Dermis blood vessel endothelial cell (primary cell): ENCODE measurements at places on chromosomes 13 and 19.
A peak's percentile ranks its signal among the peaks of the same experiment; 100 is the strongest.

GRCh38 chr13:50128428-50128931 is 113.2 kb downstream of the KCNRG start:
- DNase-seq, result no peak

GRCh38 chr19:42332059-42332458 is 6.6 kb downstream of the MEGF8 start:
- DNase-seq, result no peak

DNA sequence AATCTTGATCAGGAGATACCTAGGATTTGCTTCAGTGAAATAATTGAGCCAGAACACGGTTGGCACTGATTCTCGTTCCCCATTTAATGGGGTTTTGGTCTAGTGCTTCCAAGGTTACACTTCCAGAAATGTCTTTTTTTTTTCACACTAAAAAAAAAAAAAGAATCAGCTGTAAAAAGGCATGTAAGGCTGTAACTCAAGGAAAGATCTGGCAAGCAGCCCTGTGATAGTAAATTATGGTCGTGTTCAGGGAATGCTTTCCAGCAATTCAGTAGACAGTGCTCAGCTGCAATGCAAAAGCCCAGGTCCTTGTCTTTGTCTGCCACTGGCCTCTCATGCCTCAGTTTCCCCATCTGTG is 27.2 kb upstream of the NDUFS7 start:
- no peak for DNase-seq

- no peak for DNase-seq
These were observed 26.6 kb upstream of the CALM3 start for GRCh38 chr19:46574533-46574932.

GRCh38 chr19:42281827-42282762 is 13.0 kb downstream of the CIC start:
- peak; percentile 66 for DNase-seq

GRCh38 chr19:12272980-12273901 is 21.4 kb downstream of the ZNF44 start:
- no peak for DNase-seq

DNA sequence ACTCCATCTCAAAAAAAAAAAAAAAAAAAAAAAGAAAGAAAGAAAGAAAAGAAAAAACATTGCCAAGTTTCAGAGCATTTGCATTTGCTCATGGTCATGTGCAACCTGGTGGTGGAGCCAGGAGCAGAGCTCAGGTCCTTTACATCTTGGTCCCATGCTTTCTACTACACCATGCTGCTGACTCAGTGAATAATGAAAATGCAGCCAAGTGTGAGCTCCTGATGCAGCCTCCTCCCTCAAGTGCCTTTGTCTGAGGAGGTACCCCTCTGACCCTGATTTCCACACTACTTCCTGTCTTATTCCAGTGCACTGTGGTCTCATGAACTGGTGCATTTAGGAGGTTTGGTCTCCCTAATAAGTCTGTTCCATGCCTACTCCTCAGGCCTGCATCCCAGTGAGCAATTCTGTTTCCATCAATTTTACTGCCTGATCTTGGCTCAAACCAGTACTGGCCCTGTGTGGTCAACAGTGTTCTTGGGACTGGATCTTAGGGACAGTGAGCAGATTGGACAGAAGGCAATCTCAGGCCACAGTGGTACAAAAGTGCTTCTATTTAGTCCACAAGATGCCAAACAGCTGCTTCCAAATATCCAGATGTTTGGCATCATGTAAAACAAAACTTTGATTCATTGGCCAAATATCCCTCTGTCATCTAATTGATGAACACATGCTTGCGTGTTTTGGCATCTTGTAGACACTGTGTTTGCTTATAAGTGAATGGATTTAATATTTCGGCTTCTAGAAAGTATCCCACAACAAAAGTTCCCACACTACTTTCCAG is 28.8 kb upstream of the LRCH1 start:
- peak; percentile 62 for DNase-seq

DNA sequence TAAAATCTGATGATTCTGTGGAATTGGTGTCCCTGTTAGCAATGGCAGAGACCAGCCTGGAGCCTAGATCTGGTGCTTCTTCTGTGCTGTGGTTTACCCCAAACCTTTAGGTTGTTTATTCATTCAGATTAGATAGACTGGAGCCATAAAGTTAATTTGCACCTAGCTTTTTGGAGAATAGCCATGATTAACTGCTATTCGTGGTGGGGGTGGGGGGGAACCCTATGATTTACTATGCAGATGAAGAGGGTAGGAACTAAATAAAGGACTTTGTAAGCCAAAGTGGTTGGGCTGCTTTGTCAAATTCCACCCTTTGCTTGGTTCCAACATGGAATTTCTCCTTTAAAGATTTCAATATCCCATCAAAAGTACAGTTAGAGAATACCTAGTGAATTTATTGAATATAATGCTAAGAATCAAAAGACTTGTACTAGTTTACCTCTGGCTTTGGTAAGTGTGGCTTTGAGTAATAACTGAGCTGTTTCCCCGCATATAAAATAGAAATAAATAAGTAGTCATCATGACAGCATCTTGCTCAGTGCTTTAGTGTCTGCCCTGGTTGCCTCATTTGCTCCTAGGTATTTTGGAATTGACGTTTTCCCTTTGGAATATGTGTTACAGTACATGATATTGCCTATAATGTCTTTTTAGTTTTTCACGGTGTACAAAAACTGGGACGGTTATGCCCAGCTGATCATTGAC is 27.6 kb downstream of the SKA3 start:
- DNase-seq, result no peak

DNA sequence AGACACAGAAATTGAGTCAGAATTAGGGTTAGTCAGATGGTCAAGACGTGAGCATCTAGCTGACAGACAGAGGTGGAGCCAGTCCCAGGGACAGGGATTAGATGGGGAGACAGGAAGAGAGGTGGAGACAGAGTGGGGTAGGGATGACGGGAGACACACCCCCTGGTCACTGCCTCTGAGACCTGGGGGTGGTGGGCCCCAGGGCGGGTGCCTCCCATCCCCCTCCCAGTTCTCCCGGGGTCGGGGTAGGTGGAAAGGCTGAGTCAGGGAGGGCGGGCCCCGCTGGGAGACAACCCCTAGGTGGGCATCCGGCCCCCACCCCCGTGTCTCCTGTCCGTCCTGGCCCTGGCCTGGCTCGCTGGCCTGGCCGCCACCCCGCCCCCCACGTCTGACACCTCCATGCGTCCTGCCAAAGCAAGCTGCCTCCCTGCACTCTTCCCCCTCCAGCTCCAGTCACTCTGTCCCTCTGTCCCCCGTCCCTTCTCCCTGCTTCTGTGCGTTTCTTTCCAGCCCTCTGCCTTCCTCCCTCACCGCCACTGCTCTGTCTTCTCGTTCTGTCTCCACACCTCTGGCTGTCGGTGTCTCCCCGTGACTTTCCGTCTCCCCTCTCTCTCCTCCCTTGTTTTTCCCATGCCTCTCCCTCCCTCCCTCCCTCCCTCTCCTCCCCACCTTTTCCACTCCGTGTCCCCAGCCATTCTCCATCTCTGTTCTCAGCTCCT is 15.1 kb downstream of the CCDC97 start:
- DNase-seq, result peak; percentile 86

GRCh38 chr13:51241720-51242119 is 19.5 kb downstream of the FAM124A start:
- no peak for DNase-seq

- peak; percentile 5 for DNase-seq
These were observed 654 bp downstream of the CEP89 start for GRCh38 chr19:32971012-32971595.

DNA sequence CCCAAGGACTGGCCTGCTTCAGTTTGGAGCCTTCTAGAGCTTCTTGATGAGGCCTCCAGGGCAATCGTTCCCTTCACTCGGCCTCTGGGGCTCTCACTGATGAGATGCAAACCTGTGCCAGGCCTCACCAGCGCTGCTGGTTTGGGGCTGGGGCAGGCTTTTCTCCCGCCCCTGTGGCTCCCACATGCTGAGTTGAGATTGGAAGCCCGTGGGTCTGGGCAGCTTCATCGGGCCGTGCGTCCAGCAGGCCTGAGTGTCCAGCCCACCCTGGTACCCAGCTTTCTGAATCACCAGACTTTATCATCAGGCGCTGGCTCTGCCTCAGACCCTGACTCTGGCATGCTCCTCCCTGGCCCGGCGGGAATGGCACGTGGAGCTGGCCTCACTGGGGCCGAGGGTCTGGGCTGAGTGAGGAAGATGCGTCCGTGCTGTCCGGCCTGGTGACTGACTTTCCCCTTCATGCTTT is 4.3 kb downstream of the CALM3 start:
- no peak for DNase-seq

GRCh38 chr13:74977498-74977897 is 504.5 kb downstream of the TBC1D4 start:
- DNase-seq, result no peak

DNA sequence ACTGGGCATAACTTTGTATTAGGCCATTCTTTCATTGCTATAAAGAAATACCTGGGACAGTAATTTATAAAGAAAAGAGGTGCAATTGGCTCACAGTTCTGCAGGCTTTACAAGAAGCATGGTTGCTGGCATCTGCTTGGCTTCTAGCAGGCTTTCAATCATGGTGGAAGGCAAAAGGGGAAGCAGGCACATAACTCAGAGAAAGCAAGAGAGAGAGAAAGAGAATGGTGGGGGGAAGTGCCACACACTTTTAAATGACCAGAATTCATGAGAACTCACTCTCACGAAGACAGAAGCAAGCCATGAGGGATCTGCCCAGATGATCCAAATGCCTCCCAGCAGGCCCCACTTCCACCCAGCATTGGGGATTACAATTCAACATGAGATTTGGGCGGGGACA is 179.7 kb downstream of the SPRY2 start:
- no peak for DNase-seq

DNA sequence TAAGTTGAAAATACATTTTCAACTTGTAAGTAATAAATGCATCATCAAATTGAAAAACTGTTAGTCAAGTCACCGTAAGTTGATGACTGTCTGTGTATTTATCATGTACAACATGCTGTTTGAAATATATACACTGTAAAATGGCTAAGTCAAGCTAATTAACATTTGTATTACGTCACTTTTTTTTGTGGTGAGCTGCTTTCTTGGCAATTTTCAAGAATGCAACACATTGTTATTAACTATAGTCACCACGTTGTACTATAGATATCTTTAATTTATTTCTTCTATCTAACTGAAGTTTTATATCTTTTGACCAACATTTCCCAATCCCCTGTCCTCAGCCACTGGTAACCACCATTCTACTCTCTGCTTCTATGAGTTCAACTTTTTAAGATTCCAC is 57.0 kb downstream of the RBM26 start:
- DNase-seq, result no peak

DNA sequence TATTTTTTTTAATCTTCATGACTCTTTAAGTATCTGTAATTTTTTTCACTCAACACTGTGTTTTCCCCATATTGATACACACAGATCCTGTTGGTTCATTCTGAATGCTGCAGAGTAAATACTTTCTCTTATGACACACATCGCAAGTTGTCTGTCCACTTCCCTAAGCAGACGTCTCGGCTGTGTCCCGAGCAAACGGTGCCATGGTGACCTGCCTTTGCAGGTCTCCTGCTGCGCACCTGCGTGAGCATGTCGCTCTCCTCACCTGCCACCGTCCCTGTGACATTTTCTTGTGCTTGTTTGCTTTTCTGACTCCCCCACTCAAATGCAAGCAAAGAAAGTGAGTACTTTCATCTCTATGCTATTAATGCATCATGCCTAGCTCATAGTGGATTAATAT is 57.8 kb downstream of the CCDC70 start:
- no peak for DNase-seq

- DNase-seq, result peak; percentile 87
These were observed 62.3 kb downstream of the ITGBL1 start for GRCh38 chr13:101514695-101515275.

GRCh38 chr13:101013245-101013644 is 338.6 kb upstream of the TMTC4 start:
- no peak for DNase-seq

DNA sequence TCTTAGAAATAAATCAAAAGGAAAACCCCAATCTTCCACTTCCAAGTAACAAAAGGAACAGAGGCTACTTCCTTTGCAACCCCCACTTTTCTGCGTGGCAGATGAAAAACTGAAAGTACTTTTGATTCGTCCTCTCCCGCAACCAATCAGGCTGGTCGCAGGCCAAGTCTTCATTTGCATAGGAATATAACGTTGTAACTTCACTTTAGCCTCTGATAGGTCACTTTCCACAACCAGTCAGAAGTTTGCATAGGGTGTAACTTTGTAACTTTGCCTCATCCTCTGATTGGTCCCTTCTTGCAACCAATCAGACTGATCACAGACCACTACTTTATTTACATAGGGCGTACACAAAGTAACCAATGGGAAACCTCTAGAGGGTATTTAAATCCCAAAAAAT is 37.2 kb downstream of the TGDS start:
- DNase-seq, result no peak

- DNase-seq, result no peak
These were observed 89.9 kb upstream of the STARD13 start for GRCh38 chr13:33375421-33375820.

DNA sequence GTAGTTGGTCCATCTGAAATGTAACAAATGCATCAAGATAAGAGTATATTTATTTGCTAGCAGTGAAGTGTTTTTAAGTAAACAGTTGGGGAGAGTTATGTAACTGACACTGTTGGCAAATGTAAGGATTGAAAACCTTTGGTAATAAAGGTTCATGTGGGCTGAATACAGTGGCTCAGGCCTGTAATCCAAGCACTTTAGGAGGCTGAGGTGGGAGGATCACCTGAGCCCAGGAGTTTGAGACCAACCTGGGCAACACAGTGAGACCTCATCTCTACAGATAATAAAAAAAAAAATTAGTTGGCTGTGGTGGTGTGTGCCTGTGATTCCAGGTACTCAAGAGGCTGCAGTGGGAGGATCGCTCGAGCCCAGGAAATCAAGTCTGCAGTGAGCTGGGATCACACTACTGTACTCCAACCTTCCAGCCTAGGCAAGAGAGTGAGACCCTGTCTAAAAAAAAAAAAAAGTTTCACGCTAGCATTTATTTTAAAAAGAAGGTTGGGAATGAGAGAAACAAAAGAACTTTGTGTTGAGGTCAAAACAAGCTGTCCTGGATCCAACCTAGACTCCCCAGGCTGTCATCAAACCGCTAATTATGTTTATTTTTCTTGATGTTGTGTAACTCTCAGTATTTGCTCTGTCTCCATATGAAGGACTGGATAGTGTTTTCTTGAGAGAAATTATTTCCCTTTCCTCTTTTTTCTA is 20.7 kb downstream of the SETDB2 start:
- no peak for DNase-seq
